ENCODE measurements at places on chromosomes 2 and 18.

GRCh38 chr2:42421157-42421485 is 60.1 kb upstream of the COX7A2L start:
- no peak for DNase-seq
- peak overlapping the region; percentile 61 for H3K27ac ChIP-seq
- peaks cover 2% of the 10 kb centered on the region for H3K36me3 ChIP-seq
- no peak overlapping the region for H3K4me3 ChIP-seq

GRCh38 chr2:127096718-127097470 is 10.1 kb downstream of the BIN1 start:
- no peaks in the 10 kb centered on the region for H3K27me3 ChIP-seq
- peaks cover 45% of the 10 kb centered on the region for H3K4me1 ChIP-seq
- H3K36me3 ChIP-seq, result no peaks in the 10 kb centered on the region
- H3K27ac ChIP-seq, result no peak overlapping the region
- DNase-seq, result no peak

GRCh38 chr2:172455121-172455515 is 27.7 kb downstream of the ITGA6 start:
- H3K27ac ChIP-seq, result no peak overlapping the region
- peaks cover 2% of the 10 kb centered on the region for H3K36me3 ChIP-seq
- no peak overlapping the region for H3K4me3 ChIP-seq

DNA sequence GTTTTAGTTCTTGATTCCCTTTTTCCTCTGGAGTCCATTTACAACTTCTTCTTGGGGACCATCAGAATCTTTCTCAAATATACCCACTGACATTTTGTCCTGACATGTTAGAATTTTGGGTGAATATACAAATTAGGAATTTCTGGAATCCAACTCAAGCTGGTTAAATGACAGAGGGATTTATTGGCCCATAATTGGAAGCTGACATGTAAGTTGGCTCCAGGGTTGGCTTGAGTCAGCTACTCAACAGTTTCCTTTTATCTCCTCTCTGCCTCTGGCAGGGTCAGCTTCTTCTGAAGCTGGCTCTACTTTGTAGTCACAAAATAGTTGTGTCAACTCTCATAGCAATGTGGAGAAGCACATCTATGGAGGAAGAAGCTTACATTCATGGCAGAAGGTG is 36.6 kb upstream of the PPP1R1C start:
- H3K27ac ChIP-seq, result no peak overlapping the region
- H3K4me3 ChIP-seq, result no peak overlapping the region
- H3K27me3 ChIP-seq, result no peaks in the 10 kb centered on the region

- peaks cover 6% of the 10 kb centered on the region for H3K36me3 ChIP-seq
- DNase-seq, result no peak
- H3K27me3 ChIP-seq, result no peaks in the 10 kb centered on the region
- H3K4me1 ChIP-seq, result no peaks in the 10 kb centered on the region
- no peak overlapping the region for H3K27ac ChIP-seq
- H3K4me3 ChIP-seq, result no peak overlapping the region
Measured at GRCh38 chr2:145411493-145411892, 891.6 kb upstream of the ZEB2 start.

Measured in WTC11 (cell line).